NCI-H2029 treated with DMSO at 0.1 percent for 48 hours (cell line): ENCODE measurements at places on chromosomes 6 and 20.

DNA sequence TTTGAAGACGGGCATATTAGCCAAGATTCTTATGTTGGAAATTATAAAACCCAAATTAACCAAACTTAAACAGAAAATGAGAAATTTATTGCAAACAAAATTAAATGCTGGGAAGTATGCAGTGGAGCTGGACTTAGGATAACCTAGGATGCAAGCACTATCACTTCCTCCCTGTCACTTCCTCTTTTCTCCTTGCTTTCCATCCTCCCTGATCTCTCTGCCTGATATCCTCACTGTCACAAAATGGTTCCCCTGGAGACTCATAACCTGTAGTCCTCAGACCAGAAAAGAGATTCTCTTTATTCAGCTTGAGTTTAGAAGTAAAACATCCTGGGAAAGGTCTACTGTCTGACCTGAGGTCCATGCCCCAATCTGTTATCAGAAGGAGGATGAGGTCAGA is 7.4 kb upstream of the KLHL32 start:
- DNase-seq: no peak

DNA sequence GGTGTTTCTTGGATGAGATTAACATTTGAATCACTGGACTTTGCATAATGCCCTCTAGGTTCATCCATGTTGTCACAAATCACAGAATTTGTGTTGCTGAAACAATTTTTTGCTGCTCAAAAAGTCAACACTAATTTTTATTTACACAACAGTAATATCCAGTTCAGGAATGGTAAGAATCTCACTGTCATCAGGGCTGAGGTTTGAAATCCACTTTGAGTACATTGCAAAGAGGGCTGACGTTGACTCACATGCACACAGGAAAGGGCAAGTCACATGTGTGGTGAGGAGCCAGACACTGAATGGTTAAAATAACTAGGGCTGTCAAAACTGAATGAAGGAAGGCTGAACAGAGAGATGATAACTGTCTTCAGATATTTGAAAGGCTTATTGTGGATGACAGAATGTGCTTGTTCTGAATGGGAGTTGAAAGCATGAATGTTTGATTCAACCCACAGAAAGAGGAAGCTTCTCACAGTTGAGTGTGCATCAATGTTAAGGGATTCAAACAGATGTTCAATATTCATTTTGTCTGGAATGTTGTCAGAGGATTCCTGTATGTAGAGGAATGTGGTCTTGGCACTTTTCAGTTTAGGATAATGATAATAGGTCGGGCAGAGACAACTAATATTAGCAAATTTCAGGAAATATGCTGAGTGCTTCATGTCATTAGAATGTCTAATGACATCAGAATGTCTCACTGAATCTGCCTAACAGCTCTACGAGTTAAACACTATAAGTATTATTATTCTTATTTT is 3.6 kb upstream of the ADGRG6 start:
- DNase-seq: no peak

- DNase-seq: no peak
Measured at GRCh38 chr6:32216998-32217397, 6.9 kb downstream of the NOTCH4 start.

GRCh38 chr6:1787894-1788293 is 178.2 kb downstream of the FOXC1 start:
- DNase-seq: no peak

- no peak for DNase-seq
Measured at GRCh38 chr6:168125429-168126001, 46.5 kb upstream of the FRMD1 start.

DNA sequence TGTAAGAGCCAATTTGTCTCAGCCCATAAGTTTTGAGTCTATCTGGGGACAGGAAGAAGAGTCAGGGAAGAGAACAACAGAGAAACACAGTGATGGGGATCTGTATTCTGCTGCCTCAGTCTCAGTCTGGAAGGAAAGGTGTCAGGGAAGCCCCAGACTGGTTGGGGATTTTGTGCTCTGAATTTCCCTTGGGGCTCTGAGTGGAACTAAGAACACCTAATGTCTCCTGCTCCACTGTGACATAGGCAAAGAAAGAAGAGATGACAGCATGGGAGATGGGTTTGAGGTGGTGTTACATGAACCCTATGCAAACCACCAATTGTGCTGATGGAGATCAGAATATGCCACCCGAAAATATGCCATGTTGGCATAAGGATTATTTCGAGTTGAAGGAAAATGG is 139.5 kb upstream of the MYLIP start:
- DNase-seq: no peak

GRCh38 chr6:135655055-135655454 is 157.5 kb upstream of the AHI1 start:
- DNase-seq: no peak

DNA sequence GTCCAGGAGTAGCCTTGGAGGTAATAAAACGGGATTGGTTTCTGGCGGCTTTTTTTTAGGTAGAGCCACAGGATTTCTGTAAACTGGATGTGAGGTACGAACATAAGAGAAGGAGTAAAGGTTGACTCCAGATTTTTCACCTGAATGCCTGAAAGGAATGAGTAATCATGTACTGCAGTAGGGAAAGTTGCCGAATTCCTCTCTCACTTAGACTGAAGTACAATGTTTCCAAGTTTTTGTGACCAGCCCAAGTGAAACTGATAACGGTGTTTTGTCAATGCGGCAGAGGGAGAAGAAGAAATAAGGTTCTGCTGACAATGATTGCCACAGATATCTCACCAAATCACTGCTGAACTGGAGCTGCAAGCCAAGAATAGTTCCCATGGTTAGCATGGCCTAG is 75.0 kb downstream of the VTA1 start:
- DNase-seq: no peak

- DNase-seq: no peak
Measured at GRCh38 chr6:160263196-160263939, 4.7 kb upstream of the SLC22A2 start.

GRCh38 chr6:26383624-26384417 is 913 bp downstream of the BTN2A2 start:
- peak; percentile 80 for DNase-seq

DNA sequence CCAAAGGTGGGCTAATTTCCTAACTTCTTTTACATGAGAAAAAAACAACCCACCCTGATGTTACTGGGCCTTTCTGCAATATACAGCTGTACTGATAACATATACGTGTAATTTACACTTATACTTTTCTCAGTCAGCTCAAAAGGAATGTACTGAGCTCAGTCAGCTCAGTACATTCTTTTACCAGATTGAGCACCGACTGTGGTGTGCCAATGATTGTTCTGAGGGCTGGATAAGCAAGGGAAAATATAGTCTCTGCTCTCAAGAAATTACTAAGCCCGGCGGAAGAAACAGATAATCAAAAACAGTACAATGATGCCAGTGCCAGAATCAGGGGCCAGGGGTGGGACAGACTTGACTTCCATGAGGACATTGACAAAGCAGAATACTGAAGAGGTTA is 10.0 kb upstream of the BLOC1S5 start:
- DNase-seq: no peak

DNA sequence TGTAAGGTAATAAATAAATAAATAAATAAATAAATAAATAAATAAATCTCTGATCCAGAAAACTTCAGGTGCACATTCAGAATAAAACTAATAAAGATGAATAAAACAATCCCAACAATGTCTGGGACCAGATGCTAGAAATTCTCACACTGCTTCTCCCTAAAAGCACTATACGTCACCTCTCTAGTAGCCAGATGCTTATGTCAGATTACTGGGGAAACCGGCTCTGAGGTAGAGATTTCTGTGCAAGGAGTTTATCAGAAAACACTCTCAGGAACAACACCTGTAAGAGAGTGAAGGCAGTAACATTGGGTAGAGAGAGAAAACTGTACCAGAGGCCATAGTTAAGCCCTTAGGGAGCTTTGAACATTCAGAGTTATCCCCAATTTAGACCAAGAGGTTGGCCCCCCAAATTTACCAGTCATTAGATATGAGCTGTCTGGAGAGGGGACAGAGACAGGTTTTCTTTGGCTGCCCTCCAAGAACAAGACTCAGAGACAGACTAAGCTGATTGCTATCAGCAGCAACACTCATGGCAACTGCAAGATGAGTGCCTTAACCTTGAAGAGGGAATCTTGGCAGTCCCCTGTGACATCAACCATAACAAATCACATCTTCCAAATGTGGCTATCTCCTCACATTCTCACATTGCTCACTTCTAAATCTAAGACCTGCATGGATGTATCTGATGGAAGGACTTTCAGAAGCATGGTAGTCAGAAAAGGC is 151.2 kb upstream of the BMP5 start:
- DNase-seq: no peak

DNA sequence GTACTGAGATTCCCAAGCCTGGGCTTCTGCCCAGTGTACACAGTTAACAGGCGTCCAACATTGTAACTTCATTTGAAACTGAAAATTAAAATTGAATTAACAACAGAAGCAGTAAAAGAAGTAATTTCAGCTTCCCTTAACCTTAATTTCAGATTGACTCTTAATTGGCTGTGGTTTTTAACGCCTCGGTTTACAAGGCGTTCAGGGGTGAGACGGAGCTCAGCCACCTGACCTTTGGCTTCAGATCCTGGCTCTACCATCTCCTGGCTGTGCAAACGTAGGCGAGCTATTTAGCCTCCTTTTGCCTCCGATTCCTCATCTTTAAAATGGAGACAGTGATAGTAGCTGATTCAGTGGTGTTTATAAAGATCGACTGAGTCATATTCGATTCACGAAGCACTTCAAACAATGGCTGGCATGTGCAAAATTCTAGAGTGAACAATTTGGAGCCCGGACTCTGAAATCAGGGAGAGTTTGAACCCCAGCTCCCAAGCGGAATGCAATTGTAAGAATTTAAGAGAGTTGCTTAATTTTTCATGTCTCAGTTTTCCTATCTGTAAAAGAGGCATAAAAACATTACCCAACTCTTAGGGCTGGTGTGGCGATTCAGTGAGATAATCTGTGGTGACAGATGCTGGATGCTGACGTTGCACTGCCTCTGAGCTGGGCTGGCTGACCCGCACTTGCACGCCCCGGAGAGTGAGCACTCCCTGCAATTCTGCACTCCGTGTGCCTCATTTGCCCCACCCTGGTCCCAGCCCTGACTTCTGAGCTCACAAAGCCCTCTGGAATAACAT is 23.5 kb upstream of the OCSTAMP start:
- no peak for DNase-seq

DNA sequence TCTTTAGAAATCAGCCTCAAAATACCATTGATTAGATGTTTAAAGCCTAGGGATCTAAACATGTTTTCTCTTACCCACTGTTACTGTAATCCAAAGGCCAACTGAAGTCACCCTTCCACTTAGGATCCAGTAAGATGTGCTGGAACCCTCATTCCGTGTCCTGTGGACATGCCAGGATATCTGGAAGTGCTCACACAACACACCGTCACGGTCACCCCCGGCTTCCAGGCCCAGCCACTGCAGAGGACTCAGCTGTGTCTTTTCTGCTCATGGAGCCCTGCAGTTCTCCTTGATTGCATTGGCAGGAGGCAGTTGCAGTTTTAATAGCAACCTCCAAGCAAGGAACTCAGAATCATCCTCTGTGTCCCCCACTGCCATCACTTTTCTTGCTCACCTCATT is 93.3 kb downstream of the CAP2 start:
- DNase-seq: no peak

DNA sequence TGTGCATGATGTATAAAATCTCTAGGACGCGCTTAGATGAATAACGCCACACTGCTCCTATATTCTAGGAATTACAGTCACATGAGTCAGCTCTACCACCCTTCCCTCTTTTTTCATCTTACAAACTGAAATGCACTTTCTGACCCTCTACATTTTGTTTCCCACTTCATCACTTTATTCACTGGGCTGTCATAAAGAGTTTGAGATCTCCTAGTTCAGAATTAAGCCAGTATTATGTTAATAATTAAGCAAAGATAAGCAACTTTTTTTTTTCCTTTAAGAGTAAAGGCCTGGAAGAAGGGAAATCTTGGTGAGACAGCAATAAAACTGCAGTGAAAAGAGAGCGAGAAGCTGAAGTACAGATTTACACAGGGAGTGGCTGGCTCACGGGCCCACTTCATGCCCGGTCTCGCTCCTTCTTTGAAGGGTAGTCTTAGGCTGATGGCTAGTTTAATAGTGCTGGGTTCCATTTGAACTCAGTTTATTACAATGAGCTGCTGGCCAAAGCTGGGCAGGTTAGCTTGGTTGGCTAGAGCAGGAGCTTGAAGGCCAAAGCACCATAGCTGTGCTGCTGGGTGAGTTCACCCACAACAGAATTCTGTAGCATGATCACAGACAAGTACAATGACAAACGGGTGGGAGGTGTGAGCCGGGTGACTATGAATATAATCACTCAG is 110.6 kb downstream of the MAP7 start:
- DNase-seq: no peak

DNA sequence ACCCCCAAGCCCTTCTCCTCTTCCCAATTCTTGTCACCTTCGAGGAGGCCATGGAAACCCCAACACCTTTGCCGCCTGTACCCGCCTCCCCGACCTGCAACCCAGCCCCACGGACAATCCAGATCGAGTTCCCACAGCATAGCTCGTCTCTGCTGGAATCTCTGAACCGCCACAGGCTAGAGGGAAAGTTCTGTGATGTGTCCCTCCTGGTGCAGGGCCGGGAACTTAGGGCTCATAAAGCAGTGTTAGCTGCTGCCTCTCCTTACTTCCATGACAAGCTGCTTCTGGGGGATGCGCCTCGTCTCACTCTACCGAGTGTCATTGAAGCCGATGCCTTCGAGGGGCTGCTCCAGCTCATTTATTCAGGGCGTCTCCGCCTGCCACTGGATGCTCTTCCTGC is 675 bp downstream of the ZBTB9 start:
- no peak for DNase-seq

- DNase-seq: no peak
Measured at GRCh38 chr6:154768280-154768679, 35.1 kb downstream of the SCAF8 start.

- no peak for DNase-seq
Measured at GRCh38 chr20:34365765-34366213, 2.7 kb downstream of the ITCH start.

DNA sequence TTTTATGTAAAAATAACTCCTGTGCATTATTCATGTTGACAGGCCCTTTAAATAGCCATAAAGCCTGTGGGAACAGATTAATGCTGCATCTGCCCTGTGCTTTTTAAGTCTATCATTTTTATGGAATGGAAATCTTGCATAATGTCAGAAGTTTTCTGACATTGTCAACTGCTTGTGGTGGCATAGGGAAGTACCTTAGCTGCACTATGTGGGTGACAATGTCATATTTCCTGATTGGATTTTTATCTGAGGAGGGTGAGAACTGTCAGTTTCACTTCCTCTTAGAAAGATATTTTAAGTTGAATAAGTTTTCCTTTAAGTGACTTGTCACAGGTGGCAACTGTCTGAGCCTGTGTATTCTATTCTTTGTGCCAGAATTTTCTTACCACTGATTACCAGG is 267.9 kb downstream of the PLCB1 start:
- no peak for DNase-seq

DNA sequence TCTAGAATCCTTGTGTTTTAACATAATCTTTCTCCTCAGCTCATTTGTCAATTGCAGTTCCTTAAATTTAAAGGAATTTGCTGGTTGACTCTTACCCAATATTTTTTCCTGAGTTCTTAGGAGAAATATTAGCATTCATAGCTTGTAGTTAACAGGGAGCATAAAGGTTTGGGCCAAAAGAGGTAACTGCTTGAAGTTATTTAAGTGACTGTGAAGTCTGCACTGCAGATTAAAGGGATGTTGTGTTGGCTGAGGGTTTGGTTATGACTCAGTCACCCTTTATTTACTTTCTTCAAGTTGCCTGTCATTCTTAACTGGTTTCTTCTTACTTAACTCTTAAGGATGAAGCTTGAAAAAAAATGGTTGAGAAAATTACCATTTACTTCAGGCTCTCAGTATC is 220.3 kb upstream of the LAMP5 start:
- no peak for DNase-seq
